ENCODE measurements at places on chromosomes 1 and 21.

- DNase-seq, result no peak
Measured at GRCh38 chr1:24955779-24956365, 25.8 kb upstream of the RUNX3 start.

GRCh38 chr21:31644643-31645042 lies 14.8 kb upstream of the SOD1 start:
- DNase-seq, result no peak

DNA sequence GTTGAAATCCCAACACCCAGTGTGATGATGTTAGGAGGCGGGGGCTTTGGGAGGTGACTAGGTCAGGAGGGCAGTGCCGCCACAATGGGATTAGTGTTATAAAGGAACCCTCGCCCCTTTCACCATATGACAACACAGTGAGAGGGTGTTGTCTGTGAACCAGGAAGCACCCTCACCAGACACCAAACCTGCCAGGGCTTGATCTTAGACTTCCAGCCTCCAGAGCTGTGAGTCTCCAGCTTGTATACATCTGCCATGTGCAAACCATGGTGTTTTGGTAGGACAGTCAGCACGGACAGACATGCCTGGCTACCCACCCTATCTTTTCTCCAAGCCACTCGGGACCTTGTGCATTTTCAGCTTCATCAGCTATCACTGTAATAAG lies 4.0 kb downstream of the TRIM11 start:
- no peak for DNase-seq

- DNase-seq, result no peak
Measured at GRCh38 chr1:210828996-210829596, 304.9 kb downstream of the KCNH1 start.

GRCh38 chr1:41914516-41914915 lies 4.2 kb downstream of the HIVEP3 start:
- DNase-seq, result no peak

GRCh38 chr1:34460193-34460592 lies 283.5 kb downstream of the C1orf94 start:
- DNase-seq, result peak; percentile 4

DNA sequence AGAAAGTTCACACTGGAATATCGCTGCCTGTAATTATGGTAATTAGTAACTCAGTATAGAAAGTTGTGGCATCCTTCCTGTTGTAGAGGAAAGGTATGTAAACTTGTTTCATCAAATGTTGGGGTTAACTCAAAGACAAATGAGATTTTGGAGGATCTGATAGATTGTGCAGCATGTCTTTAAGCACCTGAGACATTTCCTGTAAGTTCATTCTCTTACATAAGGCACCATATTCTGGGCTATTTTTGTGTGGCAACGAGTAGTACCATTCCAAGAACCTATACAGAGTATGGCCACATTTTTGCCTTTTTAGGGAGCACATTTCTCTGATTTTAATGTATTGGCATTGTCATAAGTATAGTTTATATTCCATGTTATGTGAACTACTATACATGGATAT lies 88.8 kb downstream of the CDC14A start:
- no peak for DNase-seq

DNA sequence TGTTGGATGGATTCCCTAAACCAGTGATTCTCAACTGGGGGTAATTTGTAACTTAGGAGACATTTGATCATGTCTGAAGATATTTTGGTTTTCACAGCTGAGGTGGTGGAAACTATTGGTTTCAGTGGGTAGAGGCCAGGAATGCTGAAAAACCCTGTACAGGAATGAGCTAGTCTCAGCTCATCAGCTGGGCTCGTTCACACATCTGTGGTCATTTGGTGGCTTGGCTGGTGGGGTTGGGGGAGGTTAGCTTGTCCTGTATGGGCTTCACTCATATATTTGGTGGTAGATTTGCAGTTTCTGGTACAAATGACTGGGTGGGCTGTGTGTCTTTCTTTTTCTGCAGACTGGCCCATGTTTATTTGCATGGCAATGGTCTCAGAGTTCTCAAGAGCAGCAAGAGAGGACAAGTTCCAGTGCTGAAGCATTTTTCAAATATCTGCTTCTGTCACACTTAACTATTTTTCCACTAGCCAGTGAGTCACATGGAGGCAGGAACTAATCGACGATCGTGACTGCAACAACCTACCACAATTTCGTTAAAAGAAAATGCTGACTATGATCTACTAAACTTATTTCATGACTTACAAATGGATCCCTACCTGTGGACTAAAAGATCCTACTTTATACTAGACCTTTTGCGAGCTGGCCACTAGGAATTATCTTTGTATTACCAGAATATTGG lies 321.7 kb upstream of the PLXNA2 start:
- no peak for DNase-seq

- DNase-seq, result no peak
Measured at GRCh38 chr1:213661302-213661701, 326.5 kb upstream of the PROX1 start.

DNA sequence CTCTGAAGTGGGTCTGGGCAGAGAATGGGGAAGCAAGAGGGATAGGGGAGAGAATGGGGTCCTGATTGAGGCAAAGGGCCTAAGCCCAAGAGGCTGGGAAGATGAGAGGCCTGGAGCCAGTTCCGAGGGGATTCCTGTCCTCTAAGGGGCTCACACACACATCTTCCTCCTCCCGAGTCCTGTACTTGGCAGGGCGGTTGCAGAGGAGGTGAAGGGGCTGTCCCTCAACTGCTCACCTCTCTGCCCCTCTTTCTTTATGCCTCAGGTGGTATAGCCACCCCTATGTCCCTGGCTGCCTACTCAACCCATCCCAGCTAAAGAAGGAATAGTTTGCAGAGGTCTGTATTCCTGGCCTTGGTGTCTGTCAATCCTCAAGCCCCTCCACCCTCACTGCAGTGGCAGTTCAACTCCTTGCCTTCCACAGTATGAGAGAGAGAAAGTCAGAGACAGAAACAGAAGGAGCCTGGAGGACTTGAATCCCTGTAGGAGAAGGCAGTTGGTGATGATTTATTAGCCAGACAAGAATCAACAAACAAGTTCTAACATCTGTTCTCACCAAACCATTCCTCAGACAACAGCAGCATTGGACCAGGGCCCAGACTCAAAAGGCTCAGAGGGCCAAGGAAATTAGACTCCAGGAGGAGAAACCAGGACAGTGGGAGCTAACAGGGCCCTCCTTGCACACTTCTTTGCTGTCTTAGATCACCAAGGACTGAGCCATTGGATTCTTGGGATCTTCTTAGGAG lies 10.7 kb downstream of the SH2D2A start:
- DNase-seq, result no peak

- no peak for DNase-seq
Measured at GRCh38 chr1:58886611-58887010, 102.8 kb upstream of the JUN start.

DNA sequence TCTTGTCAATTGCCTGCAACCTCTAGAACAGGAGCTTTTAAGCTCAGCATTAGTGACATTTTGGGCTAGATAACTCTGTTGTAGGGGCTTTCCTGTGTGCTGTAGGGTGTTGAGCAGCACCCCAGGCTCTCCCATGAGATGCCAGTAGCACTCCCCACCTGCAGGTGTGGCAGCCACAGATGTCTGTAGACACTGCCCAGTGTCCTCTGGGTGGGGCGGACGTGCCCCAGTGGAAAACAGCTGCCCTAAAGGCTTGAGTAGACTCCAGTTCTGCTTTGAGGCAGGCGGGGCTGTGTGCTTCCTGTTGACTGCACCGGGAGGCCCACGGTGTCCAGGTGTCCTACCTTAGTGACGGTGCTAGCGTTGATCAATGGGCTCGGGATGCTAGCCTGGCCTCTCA lies 16.9 kb upstream of the PWP2 start:
- no peak for DNase-seq

DNA sequence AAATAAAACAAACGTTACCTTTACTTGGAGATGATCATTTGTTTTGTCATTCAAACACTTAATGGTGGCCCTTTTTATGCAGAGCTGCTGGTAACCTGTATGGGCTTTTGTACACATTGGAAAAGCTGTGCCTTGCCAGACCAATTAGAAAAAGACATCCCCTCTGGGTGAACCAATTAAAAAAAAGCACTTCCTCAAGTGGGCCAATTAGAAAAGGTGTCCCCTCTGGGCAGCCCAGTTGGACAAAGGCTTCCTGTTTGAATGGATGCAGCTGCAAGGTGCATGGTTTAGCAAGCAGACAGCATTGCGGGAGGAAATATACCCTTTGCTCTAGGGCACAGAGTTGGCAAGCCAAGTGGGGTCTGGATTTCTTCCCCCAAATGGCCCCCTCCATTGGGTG lies 21.6 kb downstream of the HUNK start:
- no peak for DNase-seq

GRCh38 chr1:169119405-169119804 lies 12.9 kb downstream of the ATP1B1 start:
- DNase-seq, result no peak

DNA sequence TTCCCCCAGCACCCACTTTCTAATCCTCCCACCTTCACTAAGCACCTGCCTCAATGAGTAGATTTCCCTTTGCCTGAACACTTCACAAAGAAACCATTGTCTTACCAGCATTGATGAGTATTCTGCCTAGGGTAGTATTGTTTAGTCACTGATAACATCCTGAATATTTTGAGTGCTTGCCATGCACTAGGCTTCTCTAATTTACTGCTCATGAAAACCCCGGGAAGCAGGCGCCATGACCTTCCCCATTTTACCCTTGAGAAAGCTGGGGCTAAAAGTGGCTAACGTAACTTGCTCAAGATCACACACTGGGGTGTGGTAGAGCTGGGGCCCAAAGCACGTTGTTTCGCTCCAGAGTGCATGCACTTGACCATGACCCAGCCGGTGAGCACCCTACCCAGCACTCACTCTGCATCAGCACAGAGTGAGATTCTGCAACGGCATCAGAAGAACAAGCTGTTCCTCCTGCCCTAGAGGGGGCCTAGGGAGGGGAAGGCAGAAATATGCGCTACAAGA lies 10.6 kb upstream of the F3 start:
- no peak for DNase-seq

- DNase-seq, result no peak
Measured at GRCh38 chr1:36128126-36128904, 3.3 kb upstream of the COL8A2 start.

DNA sequence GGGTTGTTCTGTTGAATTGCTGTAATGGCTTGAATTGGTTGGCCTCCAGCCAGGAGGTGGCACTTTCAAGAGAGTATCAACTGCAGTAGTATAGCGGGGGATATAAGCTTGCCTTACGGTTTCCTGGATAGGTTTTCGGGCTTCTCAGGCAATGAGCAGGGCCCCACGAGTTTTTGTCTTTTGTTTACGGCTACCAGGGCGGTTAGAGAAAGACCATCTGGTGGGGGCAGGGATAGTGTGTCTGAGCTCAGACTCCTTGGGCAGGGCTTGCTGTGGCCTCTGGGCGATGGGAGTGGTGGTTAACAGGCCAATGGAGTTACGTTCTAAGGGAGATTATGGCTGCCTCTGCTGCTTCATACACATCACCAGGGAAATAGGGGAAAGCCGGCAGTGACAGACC lies 62.8 kb downstream of the DTL start:
- DNase-seq, result no peak

- DNase-seq, result no peak
Measured at GRCh38 chr1:34977858-34978257, 7.3 kb downstream of the TMEM35B start.
